ENCODE measurements at places on chromosomes 2 and 18. TPM values are rescaled to one million over a fixed set of nuclear protein-coding genes. Genes with fewer than 3 reads are reported as not detected.

DNA sequence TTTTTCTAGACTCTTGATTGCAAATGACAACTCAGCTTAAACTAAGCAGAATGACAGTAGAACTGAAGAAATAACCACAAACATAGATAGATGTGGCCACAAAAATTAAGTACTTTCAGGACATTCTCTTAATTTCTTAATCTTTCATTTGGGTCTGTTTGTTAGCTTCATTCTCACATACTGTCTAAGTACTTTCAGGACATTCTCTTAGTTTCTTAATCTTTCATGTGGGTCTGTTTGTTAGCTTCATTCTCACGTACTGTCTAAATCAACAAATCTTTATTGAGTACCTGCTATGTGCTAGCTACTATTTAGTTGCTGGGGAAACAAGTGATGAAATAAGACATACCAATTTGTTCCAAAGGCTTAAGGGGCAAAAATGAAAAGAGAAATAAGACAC lies 35.1 kb downstream of the FAM117B start:
- DNase-seq, result no peak

DNA sequence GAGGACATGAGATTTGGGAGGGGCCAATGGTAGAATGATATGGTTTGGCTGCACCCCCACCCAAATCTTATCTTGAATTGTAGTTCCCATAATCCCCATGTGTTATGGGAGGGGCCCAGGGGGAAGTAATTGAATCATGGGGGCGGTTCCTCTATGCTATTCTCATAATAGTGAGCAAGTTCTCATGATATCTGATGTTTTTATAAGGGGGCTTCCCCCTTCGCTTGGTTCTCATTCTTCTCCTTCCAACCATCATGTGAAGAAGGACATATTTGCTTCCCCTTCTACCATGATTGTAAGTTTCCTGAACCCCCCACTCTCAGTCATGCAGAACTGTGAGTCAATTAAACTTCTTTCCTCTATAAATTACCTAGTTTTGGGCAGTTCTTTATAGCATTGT lies 37.0 kb upstream of the ERMN start:
- no peak for DNase-seq

DNA sequence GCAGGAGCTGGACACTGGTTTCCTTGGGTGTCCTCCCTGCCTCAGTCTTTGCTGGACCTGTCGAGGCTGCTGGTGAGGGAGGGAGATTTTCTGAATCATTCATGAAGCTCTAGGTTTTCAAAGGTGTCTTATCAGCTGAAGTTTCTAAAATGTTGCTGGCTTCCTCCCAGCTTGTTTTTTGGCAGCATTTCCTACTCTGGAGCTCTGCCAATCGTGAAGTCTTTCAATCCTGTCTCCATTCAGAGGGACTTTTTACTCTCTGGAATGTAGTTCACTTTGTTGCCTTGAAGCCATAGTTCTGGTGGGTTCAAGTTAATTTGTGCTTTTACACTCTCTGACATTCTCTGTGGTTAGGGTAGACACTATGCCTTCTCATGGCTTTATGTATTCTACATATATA lies 23.9 kb downstream of the SNTG2 start:
- DNase-seq, result peak; percentile 8

- DNase-seq, result no peak
Observed at GRCh38 chr2:14735696-14736095, 103.2 kb downstream of the LRATD1 start.

- no peak for DNase-seq
Observed at GRCh38 chr2:76639171-76639680, 883.0 kb downstream of the LRRTM4 start.

IL36RN gene
- not detected for polyA plus RNA-seq

C2orf78 gene
- not detected for polyA plus RNA-seq

COPS9 gene
- polyA plus RNA-seq, result 83.8 TPM

NTSR2 gene
- polyA plus RNA-seq, result not detected

Data from forelimb muscle (tissue), 1 donor.